ENCODE measurements at places on chromosomes 1 and 21.
A peak's percentile ranks its signal among the peaks of the same experiment; 100 is the strongest.

- no peak for DNase-seq
These were observed 7.5 kb upstream of the LHX8 start for GRCh38 chr1:75126611-75127101.

DNA sequence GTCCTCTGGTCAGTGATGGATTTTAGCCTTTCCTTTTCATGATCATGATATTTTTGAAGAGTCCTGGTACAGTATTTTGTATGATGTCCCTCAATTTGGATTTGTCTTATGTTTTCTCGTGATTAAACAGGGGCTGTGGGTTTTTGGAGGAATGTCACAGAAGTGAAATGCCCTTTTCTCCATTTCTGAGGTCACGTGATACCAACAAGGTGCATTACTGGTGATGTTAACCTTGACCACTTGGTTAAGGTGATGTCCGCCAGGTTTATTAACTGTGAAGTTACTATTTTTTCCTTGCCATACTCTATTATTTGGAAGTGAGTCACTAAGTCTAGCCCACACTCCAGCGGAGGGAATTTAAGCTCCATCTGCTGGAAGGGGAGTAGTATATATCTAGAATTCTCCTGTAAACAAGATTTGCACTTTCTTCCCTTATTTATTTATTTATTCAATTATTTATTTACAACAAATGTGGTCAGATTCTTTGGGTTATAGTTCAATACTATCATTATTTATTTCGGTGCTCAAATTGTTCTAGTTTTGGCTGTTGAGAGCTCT is 123.4 kb downstream of the HIVEP3 start:
- DNase-seq = no peak

DNA sequence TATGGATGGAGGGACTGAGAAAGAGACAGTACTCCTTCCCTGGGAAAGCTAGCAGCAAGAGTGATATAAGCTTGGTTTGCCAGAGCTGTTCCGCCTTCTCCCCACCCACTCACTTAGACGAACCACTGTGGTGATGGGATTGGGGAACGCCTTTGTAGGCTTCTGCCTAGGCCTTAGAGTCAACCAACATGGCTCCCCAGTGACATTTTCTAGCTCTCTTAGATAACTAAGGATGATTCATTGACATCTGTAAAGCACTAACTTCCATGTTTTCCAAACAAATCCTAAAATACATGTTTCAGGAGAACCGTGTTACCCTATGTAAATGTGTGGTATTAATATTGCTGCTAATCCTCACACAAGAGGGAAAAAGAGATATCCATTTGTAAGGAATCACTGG is 21.6 kb upstream of the SSX2IP start:
- DNase-seq = no peak

DNA sequence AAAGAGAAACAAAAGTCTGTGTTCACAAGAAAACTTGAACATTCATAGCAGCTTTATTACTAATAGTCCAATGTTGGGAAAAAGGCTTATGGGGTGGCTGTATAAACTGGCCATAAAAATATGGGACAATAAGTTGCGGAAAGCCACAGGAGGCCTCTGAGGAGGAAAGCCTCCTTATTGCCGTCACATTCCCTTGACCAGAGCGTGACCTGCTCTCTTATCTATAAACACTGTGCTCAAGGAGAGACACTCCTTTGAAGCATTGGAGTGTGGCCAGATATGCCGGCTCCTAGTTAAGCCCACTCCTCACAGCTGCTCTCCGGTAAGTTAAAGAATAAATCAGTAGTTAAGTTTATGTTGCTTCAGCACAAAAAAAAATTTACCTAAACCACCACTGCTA is 19.7 kb downstream of the OR6Y1 start:
- DNase-seq = no peak

GRCh38 chr1:236677641-236678235 is 8.6 kb upstream of the ACTN2 start:
- no peak for DNase-seq

DNA sequence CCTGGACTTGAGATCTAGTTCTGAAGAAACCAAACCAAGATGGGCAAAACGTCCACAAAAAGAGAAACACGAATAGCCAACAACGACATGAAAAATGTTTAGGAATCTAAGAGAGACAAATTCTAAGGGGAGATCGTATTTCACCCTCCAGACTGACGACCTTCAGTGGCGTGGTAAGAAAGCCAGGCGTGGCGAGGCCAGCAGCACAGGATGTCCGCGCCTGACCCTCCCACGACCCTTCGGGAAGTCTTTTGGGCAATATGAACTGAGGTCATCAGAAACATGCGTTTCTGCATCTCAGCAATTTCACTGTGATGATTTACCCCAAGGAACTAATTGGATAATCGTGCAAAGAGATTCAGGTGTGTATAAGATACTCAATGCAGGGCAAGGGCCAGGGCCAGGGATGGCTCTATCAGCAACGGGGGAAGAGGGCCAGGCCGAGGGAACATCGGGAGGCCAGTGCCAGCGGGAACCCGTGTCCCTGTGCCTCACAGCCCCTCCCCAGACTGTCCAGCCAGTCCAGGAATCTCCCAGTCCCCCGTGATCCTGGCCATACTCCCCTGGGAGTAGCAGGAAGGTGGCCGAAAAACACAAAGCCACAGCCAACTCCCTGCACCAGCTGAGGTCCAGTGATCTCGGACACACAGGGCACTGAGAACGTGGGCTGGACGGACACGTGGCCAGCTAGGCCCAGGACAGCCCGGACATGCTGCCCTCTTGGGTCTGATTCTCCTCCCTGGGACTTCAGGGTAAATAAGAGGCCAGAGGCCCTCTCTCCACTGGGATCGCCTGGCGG is 53.6 kb upstream of the ADARB1 start:
- DNase-seq = no peak

DNA sequence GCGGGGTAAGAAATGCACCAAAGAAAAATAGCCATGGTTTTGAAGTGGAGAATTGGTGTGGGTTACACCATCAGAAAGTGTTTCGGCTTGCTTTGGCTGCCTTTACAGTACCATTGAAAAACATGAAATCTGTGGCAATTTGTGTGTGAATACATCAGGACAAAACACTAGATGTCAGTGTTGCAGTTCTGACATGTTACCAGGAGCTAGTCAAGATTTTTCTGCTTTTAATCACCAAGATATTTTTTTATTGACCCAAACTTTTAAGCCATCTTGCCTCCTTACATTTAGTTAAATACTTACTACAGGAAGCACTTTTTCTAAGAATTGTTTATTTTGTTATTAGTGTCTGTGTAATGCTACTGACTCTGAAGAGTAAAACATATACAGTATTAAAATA is 14.3 kb downstream of the RRP15 start:
- no peak for DNase-seq

DNA sequence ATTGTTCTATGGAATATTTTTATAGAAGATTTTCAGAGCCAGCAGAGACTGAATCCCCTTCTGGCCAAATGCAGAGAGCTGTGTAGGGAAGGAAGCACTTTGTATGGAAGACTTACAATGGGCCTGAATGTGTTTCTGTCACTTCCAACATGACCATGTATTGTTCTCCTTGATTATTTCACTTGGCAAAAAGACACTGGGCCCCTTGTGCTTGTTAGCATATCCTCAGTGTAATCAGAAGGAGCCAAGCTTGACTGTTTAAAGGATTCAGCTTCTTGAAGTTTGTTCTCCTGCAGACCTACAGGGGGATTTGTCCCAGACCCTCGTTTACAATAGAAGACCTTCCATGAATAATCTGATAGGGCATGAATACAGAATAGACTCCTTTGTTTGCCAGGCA is 48.1 kb upstream of the UBE2U start:
- DNase-seq = no peak

GRCh38 chr1:206803221-206803730 is 31.0 kb upstream of the IL10 start:
- peak; percentile 95 for DNase-seq

- DNase-seq = no peak
These were observed 20.4 kb downstream of the KCNN3 start for GRCh38 chr1:154849645-154850131.

- no peak for DNase-seq
These were observed 396.5 kb upstream of the LRRC7 start for GRCh38 chr1:69171248-69171647.

DNA sequence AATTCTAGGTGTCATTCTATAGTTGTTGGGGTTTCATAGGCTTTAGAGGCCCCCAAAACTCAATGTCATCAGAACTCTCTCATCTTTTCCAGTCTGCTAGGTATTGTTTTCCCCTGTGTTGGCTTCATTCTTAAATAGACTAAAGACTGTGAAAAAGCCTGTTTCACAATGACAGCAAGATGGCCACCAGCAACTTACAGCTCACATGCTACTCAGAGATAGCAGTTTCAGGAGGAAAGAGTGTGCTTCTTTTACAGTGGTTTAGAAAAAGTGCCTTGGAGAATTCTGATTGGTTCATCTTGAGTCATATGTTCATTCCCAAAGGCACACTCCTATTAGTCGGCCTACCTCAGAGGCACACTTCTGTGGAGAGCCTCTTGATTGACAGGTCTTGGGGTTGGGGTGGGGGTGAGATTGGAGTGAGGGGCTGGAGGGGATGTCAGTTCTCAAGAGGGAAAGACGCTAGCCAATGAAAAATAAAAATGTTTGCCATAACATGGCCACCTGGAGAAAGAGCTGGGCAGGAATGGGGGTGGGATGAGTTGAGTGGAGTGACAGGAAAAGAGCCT is 8.5 kb downstream of the IL23R start:
- DNase-seq = no peak

- no peak for DNase-seq
These were observed 65.6 kb downstream of the PRKCZ start for GRCh38 chr1:2115702-2116341.

DNA sequence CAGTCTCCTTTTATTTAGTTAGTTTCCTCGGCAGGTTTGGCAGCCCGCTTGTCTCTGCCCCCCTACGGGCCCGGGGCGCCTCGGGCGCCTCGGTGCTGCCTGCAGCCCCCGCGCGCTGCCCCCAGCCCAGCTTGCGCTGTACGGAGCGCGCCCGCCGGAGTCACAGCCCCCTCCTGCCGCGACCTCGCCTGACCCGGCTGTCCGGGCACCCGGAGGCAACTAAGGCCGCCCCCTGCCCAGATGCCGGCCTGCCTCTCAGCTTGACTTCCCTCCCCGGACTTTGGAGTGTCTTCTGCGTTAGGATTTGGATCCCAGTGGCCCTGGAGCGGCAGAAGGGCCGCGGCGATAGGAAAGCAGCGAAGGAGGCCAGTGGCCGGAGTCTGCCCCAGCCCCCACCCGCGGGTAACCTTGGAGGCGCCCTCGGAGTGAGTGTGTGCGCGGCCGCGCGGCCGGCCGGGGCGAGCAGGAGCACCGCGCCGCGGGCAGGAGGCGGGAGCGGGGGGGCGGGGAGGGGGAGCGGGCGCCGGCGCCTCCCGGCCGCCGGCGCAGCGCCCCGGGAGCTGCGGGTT is 7.6 kb downstream of the CDKN2C start:
- no peak for DNase-seq

DNA sequence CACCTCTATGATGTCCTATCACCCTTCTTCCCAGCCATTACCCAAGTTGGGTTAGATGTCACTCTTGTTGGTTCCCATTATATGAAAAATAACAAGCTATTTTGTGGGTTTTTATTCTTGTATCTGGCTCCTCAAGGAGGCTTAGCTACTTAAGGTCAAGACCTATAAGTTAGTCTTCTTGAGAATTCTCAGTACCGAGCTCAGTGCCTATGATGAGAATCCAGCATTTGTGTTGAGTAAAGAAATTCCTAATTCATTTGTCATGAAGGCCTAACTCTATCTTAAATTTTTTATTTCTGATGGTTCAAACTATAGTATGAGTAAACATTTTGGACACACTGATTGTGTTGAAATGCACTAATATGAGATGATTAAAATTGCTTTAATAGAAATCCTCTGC is 15.9 kb downstream of the NUF2 start:
- no peak for DNase-seq

DNA sequence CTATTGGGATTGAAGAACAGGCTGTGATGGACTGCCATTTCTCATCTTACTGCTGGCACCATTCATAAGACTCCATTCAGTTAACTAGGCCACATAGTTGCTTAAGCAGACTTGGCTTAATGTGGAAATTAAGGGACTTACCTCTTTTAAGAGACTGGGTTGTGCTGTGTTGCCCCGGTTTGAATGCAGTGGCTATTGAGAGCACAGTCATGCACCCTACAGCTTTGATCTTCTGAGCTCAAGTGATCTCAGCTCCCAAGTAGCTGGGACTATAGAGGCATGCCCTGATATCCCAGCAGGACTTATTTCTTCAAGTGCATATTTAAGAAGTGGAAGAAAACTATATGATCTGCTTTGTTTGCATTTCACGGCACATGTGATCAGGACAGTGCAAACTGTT is 181.1 kb downstream of the RASAL2 start:
- no peak for DNase-seq

DNA sequence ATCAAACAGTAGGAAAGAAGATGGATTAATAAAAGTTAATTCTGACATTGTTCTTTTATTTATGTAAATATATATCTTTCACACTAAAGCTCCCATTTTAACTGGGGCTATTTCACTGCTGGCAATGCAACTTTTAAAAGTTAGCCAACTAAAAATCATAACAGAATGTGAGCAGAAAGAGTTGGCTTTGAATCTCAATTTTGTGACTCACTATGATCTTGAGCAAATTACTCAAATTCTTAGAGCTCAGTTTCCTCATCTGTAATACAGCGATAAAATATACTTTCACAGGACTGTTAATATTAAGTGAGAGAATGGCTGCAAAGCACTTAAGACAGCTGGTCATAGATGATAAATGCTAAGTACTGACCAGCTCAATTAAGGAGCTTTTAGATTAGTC is 10.8 kb downstream of the EFCAB14 start:
- DNase-seq = no peak

DNA sequence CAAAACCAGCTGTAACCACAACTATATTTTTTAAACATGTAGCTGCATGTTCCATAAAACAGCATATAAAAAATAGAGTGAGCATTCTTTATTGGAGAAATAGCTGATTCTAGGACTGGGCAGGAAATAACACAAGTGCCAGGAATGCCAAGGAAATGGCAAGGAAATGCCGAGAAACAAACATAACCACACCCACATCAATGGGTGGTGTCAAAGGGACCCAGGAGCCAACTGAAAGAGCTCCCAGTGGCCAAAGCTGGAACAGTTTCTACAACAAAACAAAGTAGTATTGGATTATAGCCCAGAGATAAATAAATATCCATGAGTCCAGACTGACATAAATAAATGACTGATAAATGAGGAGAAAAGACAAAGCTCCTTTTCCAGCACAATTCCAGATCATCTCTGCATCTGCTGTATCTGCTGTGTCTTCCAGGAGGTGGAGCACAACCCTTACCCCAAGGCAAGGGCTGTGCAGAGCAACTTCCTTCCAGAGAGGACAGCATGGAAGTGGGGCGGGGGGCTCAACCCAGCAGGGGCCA is 28.1 kb downstream of the ADARB1 start:
- DNase-seq = no peak

DNA sequence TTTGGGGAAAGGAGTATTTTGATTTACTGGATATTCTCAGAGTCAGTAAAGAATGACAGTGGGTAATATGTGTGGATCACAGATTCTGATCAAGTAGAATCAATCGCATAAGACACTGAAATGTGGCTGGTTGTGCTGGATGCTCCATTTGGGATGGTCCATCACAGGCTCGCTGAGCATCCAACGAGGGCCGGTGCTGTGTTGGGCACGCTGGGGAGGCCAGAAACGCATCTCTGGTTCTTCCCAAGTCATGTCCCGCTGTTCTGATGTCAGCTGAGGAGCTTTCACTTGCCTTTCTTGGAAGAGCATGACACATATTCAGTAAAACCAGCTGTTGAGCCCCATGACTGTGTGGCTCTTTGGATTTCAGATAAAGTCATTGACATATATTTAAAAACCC is 72.0 kb downstream of the UMODL1 start:
- no peak for DNase-seq

All from T-helper 2 cell (primary cell).